HuH-7.5 (cell line): ENCODE measurements at places on chromosomes 6 and 20.

DNA sequence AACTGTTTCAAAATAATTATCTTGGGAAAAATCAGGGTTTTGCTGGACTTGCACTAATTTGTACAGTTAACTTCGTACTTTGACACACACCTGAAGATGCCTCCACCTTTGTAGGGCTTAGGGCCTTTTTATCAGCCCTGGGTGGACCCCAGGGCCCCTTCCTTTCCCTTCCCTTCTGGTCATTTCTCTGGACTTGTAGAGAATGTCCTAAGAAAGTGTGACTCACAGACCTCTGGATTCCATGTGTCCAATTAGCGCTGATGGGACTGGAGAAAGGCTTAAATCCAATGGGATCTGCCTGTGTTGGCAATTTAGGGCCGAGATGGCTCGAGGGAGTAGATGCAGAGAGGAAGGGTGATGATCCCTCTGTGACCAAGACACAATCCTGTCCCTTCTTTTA lies 9.3 kb downstream of the TRIM15 start:
- DNase-seq: no peak

DNA sequence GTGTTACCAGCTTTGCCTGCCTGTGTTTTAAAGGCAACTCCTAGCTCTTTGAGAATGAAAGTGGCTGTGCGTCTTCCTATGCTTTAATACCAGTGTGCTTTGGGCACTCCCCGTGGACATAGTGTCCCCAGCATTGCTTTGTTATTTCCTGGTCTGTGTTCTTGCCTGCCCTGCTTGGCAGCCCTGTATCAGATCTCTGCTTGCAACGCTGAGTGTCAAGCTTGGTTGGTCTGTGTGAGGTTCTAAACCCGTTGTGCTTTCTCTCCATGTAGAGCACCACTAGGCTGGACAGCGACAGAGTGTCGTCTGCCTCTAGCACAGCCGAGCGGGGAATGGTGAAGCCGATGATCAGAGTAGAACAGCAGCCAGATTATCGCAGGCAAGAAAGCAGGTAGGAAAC lies 80.2 kb downstream of the AFDN start:
- DNase-seq: no peak

GRCh38 chr6:111456208-111456607 lies 26.8 kb downstream of the REV3L start:
- DNase-seq: no peak

DNA sequence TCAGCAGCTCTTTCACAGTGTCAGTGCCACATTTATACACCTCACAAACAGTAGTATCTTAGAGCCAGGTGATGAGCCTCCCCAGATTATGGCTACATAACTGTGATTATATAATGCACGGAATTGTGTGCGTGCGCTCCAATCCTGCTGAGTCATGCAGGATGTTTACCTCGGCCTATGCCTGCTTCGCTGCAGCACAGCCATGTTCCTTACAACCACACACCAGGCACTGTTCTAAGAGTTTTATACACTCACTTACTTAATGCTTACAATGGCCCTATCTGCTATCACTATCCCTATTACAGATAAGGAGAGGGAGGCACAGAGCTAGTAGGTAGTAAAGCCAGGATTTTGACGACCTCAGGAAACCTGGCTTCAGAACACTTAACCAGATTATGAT lies 7.3 kb downstream of the ZKSCAN3 start:
- no peak for DNase-seq

DNA sequence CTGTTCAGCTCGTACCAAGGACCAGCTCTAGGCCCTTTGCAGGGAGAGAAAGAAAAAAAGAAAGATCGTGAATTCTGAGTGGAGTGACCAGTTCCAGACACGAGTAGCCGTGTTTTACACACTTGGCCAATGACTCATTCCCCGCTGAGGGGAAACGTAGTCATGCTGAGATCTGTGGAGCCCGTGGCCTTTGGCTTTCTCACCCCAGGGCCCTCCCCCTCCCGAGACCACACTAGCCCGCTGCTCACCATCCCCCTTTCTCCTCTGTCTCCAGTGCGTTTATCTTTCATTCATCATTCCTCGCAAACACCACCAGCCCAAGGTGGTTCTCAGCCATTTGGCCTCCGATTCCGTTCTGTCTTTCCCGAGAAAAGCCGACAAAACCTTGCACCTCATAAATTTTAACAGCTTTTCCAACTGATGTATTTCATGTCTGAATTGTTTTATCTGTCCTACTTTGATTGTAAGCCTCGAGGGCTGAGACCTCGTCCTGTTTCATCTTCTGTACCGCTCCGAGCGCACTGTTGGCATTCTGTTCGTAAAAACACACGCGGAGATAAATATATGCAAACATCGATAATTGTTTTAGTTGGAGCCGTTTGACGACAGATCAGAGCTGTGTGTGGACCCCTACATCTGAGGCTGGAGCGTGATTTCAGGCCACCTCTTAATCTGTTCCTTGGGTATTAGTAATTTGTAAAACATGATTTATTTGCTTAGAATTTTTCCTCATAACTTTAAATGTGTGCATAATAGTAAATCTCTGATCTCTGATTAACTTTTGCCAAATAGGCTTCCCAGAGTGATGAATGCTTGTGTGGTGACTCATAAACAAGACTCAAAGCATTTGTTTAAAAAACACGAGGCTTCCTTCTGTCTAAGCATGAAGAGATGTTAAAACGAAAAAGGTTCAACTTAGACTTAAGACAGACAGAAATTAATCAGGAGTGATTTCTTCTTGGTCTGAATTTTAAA lies 336.6 kb downstream of the CDH4 start:
- no peak for DNase-seq

DNA sequence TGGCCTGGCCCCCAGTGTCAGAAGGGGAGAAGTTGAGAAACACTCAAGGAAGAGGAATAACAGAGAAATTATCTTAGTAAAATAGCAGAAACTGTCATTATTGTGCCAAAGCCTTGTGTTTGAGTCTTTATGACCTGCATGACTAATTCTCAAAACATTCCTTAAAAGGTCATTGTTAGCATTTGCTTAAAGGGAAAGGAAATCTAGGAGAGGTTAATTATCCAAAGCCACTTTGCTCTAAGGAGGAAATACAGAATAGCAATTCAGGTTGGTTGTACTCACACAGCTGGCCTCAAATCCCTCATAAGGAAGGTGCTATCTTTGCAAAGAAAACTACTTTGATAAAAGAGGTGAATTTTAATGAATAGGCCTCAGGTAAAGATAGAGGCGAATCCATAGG lies 516.7 kb downstream of the CBLN4 start:
- no peak for DNase-seq

- peak; percentile 63 for DNase-seq
Measured at GRCh38 chr6:157954150-157955117, 27.2 kb upstream of the SYNJ2 start.

DNA sequence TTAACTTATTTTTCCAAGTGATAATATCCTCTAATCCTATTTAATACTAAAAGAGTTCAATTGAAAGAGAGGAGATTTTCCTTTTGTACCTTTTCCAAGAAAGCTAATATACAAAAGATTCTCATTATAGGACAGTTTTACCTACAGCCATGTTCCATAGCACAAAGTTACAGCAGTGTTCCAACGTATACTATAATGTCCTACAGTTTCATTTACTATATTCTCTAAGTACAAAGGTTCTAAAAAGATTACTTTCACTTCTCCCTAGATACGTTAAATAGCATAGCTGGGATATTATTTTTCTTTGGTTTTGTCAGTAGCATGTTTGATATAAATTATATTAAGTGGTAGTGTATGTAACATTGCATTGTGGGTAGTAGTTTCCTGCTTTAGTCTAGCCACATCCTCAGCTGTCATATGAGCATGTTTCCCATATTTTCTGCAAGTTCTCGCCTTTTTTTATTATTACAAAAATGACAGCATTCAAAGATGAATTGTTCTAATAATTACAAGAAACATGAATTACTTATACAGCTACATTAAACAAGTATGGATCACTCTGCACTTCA lies 4.4 kb upstream of the RUNX2 start:
- no peak for DNase-seq

GRCh38 chr20:53579581-53580375 lies 13.9 kb downstream of the ZNF217 start:
- DNase-seq: peak; percentile 64

DNA sequence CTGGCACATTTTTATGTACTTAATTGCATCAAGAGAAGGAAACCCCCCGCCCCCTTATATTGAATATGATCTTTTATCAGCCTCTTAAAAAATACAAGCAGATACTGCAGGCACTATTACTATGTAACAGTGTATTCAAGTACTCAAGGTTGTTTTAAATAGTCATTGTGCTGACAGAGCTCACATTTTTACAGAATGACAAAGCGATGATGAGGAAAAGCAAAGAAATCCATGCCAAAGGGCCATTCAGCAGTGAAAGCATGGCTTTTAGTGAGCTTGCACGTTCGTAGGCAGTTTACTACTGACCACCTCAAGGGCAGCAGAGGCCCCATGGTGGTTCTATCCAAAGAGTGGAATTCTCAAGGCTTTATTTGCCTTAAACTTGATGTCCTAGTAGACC lies 146.8 kb downstream of the RPS12 start:
- DNase-seq: no peak

GRCh38 chr20:10632721-10633509 lies 40.9 kb downstream of the JAG1 start:
- no peak for DNase-seq

- DNase-seq: no peak
Measured at GRCh38 chr6:32568561-32568960, 21.1 kb downstream of the HLA-DRB1 start.

GRCh38 chr20:60903325-60903971 lies 348.6 kb upstream of the CDH4 start:
- DNase-seq: no peak

DNA sequence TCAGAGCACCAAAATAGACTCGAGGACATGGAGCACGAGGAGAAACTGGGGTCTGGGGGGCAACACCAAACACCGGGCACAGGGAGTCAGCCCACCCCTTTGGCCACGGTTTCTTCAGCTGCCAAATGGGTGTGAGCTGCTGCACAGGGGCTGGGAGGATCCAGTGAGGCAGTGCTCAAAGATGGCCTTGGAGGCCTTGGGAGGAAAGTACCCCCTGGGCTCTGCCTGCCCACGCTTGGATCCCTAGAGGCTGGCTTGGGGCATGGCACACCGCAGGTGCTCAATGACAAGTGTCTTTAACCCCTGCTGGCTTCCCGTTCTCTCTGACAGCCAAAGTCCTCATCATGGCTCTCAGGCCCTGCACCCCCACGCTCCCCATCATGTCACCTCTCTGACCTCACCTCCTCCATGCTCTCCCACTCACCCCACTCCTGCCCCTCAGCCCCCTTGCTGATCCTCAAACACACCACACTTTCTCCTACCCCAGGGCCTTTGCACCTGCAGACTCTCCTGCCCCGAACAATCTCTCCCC lies 190.3 kb downstream of the ANKRD60 start:
- no peak for DNase-seq

- DNase-seq: no peak
Measured at GRCh38 chr6:144935661-144936060, 650.5 kb downstream of the UTRN start.

GRCh38 chr6:167803816-167804215 lies 22.9 kb upstream of the AFDN start:
- DNase-seq: no peak

GRCh38 chr6:39114388-39114703 lies 640 bp downstream of the SAYSD1 start:
- DNase-seq: no peak

- DNase-seq: no peak
Measured at GRCh38 chr6:113651920-113652319, 205.2 kb upstream of the MARCKS start.

DNA sequence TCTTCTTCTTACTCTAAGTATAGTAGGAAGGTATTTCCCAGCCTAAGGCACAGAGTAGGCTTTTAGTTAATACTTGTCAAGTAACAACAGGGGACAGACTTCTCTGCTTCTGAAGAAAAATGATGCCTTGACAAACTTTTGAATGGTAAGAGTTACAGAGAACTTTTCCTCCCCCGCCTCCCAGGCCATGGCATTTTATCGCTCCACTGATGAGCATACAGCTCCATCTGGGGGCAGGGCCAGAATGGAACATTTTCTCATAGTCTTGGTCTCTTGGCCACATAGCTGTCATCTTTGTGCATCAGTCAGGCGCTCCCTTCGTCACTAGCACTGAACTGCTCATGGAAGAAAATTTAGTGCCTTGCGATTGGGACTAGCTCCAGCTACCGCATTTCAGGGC lies 1066.8 kb upstream of the CITED2 start:
- DNase-seq: no peak

GRCh38 chr6:19070520-19070919 lies 683.4 kb downstream of the RNF144B start:
- no peak for DNase-seq
